ENCODE measurements at places on chromosomes 2 and 18. TPM values are rescaled to one million over a fixed set of nuclear protein-coding genes. Genes with fewer than 3 reads are reported as not detected.

GRCh38 chr2:5940596-5941535 lies 248.7 kb downstream of the SOX11 start:
- no peak for DNase-seq

The EPC2 gene
- total RNA-seq, result 12.0 TPM

The RTP5 gene
- not detected for total RNA-seq

- DNase-seq, result no peak
These were observed 4.1 kb downstream of the TCF23 start for GRCh38 chr2:27152796-27153464.

DNA sequence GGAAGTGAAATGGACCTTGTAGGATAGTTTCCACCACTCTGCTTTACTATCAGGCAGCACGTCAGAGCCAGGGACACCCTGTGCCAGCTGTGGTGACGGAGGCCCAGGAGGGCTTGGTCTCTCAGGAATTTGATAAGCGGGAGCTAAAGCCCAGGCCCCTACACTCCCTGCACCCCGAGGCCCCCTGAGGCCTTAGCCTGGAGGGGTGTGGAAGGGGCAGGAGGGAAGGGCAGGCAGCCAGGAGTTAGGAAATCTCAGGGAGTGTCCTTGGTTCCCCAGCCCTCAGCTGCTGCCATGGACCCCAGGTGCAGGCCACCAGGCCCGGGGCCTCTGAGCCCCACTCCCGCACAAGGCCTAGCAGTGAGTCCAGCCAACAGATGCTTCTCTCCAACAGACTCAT lies 38.2 kb downstream of the PDIA6 start:
- no peak for DNase-seq

- no peak for DNase-seq
These were observed 66.9 kb downstream of the OXER1 start for GRCh38 chr2:42696987-42697386.

The FTCDNL1 gene
- total RNA-seq, result 0.69 TPM

The ASIC4 gene
- 0.08 TPM for total RNA-seq

The EPB41L5 gene
- total RNA-seq, result 9.9 TPM

The GREB1 gene
- 0.03 TPM for total RNA-seq

GRCh38 chr18:12324991-12325725 lies 17.1 kb downstream of the TUBB6 start:
- no peak for DNase-seq

The ASB18 gene
- total RNA-seq, result not detected

DNA sequence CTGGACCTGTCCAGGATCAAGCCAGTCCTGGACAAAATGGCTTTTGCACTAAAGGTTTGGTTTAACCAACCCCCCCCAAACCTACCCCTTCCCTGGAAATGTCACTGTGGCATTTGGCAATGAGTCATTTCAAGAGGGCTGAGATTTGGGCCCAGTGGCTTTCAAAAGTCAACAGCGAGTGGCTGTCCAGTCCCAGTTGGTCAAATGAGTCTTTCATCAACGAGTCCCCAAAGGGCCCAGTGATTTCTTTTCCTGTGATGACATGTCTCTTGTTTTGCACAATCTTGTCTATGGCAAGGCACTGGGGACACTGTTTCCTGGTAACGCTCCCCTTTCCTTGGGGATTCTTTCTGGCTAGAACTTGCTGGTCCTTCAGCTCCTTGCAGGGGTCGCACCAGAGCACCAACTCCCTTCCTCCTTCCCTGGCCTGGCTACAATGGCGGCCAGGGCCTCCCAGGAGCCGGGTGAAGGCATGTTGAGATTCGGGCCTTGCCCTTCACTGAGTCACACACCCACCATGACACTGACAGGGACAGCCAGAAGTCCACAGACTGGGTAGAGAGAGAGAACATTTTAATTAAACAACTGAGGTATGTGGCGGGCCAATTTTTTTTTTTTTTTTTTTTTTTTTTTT lies 87.2 kb downstream of the SMAD7 start:
- no peak for DNase-seq

DNA sequence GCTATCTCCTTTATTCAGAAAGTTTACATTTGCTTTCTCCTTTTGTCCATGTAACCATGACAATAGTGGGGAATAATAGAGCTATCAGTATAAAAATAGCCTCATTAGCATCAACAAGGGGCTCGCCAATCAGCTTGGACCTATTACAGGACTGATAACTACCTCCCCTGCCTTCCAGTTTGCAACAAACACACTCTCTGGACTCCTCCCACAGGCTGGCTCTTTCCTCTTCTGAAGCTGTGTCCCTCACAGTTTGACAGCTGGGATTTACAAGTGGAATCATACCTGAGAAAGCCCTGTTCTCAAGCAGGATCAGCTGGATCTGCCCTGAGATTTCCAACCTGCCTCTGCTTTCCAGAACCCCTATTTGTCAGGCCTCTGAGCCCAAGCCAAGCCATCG lies 162.5 kb downstream of the GRB14 start:
- no peak for DNase-seq

- peak; percentile 75 for DNase-seq
These were observed 60.9 kb downstream of the KCTD1 start for GRCh38 chr18:26487437-26487836.

- DNase-seq, result no peak
These were observed 40.3 kb downstream of the RNF152 start for GRCh38 chr18:61852496-61852895.

The CD8B2 gene
- total RNA-seq, result not detected

All from HT-29 (cell line).